ENCODE measurements at places on chromosomes 2 and 18. TPM values are rescaled to one million over a fixed set of nuclear protein-coding genes. Genes with fewer than 3 reads are reported as not detected.

DNA sequence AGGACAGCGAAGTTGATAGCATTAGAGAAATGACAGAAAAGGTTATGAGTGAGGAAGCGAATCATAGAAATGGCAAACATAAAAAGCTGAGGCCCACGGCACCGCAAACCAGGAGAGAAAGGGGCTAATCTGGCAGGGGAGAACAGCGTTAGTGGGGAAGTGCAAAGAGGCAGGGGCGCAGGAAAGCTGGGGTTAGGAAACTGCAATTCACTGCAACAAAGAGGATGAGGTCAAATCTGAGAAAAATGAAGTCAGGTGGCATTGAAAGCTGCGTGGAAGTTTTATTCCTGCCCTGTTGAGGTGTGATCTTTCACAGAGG is 653 bp upstream of the ABI2 start:
- no peak for DNase-seq

The CHRNG gene
- polyA plus RNA-seq: 160 TPM

GRCh38 chr18:63311118-63312018 is 8.2 kb downstream of the BCL2 start:
- no peak for DNase-seq

- peak; percentile 31 for DNase-seq
Measured at GRCh38 chr2:168639441-168639898, 163.0 kb upstream of the NOSTRIN start.

GRCh38 chr2:207316484-207316883 is 150.7 kb upstream of the KLF7 start:
- no peak for DNase-seq

GRCh38 chr2:15636972-15637785 is 45.5 kb downstream of the DDX1 start:
- DNase-seq: peak; percentile 34
